ENCODE measurements at places on chromosomes 7 and 10. TPM values are rescaled to one million over a fixed set of nuclear protein-coding genes. Genes with fewer than 3 reads are reported as not detected.

Gene PLAC9
- total RNA-seq = not detected

GRCh38 chr7:2002561-2003450 is 229.9 kb downstream of the MAD1L1 start:
- DNase-seq = no peak

DNA sequence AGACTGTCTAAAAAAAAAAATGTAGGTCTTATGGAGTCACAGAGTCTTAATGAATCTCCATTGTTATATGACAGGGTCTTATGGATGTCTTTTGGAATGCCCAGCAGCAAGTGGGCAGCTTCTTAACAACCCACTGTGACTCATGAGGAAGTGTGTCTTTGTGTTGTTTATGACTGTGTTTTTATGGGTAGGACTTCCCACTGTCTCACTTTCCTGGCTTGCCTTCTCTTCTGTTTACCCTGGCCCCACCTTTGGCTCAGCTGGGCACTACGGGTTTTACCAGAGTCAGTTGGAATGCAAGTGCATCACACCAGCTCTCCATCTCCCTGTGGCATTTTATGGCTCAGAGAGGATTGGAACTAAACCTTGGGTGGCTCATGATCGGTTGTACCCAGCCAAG is 580.5 kb downstream of the AUTS2 start:
- DNase-seq = no peak

DNA sequence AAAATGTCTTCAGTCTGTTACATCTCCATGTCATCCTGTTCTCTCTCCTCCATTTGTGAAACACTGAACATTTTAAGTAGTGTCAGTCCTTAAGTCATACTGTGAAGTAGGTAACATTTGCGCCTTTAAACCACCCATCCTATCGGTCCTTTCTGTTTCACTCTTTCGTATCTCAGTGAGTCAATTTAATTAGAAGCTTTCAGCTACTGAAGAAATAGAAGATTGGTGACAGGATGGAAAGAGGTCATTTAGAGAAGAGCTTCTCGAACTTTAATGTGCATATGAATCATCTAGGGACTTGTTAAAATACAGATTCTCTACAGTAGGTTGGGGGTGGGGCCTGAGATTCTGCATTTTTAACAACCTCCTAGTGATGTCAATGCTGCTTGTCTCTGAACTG is 113.4 kb downstream of the SRI start:
- no peak for DNase-seq

DNA sequence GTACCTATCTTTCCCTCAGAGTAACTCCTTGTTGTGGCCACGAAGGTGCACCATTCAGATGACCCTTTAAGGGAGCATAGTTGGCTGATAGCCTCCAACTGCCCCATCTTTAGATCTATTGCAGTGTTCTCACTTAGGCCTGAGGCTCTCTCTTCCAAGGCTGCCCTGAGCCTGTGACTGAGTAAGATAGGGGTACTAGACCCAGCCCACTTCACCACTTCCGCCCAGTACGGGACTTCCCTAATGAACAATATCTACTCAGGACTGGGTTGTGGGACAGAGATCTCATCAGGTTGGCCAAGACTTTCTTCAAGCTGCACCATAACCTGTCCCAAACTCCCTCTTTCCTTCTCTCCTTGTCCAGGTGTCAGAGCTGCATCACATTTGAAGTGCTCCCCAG is 5.7 kb upstream of the GNAI1 start:
- DNase-seq = no peak

- no peak for DNase-seq
These were observed 41.0 kb downstream of the NKX2-3 start for GRCh38 chr10:99573790-99574189.

GRCh38 chr7:117505238-117505637 is 25.4 kb downstream of the CFTR start:
- no peak for DNase-seq

Gene CDC123
- total RNA-seq = 82.8 TPM
